ENCODE measurements at places on chromosomes 12 and 14. TPM values are rescaled to one million over a fixed set of nuclear protein-coding genes. Genes with fewer than 3 reads are reported as not detected.
A peak's percentile ranks its signal among the peaks of the same experiment; 100 is the strongest.

The KRT6C gene
- total RNA-seq = not detected

The DDIT3 gene
- total RNA-seq = 24.6 TPM

The REM2 gene
- total RNA-seq = 1.4 TPM

The HOXC9 gene
- not detected for total RNA-seq

- peak; percentile 47 for DNase-seq
Measured at GRCh38 chr12:47753021-47754001, 5.4 kb downstream of the RAPGEF3 start.

DNA sequence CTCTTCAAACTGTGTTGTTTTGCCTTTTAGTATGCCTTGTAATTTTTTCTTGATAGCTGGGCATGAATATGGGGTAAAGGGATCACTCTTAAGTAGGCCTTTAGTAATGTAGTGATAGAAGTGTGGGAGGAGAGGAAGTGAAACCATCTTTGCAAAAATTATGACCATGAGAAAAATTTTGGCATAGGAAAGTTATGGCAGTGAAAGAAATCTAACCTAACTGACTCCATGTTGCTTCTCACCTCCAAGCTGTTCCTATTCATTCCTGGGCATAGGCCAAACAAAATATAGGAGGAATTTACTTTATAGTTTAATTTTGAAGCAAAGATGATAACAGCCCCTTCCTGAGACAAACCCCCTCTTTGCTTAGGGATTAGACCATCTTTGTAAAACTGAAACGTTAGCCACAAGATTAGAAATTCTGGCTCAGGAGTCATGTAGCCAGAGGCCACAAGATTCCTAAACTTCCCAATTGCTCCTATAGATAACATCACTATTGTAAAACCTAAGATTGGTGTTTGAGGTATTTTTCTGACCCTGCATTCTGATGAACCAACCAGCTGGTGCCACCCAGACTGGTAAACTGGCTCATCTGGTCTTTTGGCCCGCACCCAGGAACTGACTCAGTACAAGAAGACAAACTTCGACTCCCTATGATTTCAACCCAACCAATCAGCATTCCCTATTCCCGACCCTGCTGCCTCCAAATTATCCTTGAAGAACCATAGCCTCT is 45.8 kb downstream of the CRADD start:
- DNase-seq = no peak

GRCh38 chr14:104681689-104682074 is 7.7 kb upstream of the INF2 start:
- peak; percentile 91 for DNase-seq

- DNase-seq = no peak
Measured at GRCh38 chr12:124780336-124780735, 83.3 kb downstream of the SCARB1 start.

DNA sequence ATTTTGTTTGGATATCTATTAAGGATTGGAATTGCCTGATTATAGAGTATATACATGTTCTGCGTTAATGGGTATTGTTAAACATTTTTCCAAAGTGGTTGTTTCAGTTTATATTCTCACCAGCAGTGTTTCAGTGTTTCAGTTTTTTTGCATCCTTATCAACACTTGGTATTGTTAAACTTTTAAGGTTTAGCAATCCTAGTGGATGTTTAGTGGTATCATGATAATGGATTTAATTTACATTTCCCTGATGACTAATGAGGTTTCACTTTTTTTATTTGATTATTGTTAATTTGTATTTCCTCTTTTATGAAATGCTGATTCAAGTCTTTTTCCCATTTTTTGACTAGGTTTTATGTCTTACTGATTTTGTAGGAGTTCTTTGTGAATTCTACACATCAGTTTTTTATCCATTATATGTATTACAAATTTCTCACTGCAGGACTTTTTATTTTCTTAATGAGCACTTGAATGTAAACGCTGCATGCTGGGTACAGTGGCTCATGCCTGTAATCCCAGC is 23.7 kb downstream of the YLPM1 start:
- DNase-seq = no peak

DNA sequence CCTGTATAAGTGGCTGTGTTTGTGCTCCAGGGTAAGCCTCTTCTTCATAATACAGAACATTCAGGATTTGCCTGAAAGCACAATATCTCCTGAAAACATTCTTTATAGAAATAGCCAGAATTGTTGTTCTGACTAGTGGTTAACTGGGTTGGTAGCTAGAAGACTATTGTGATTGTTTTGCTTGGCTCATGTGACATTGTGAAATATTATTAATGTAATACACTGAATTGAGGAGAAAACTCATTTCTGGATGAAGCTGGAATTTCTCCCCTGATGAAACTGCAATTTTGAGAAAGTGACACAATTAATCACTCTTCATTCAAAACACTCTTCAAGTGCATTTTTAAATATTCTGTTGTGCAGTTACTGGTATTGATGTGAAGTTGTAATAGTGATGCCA is 172.3 kb upstream of the PTPRQ start:
- DNase-seq = no peak

DNA sequence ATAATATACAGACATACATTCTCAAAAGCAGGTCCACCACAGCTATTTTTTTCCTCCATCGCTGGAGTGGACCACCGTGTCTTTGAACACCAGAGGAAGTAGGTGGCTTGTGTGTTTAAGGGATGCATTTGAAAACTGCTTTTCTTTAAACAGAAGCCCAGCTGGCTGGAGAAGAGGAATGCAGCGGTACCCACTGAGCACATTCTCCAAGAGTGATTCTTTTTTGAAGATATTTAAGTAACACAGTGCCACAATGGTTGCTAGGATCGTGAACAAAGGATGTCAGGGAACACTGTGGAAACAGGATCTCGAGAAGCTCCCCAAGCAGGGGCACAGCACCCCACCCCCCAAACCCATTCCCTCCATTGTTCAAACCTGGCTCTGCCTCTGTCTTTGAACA is 286.6 kb upstream of the PWP1 start:
- DNase-seq = no peak

GRCh38 chr14:93090826-93091555 is 24.7 kb downstream of the ITPK1 start:
- no peak for DNase-seq
